B cell (primary cell): ENCODE measurements at places on chromosomes 5 and 9. TPM values are rescaled to one million over a fixed set of nuclear protein-coding genes. Genes with fewer than 3 reads are reported as not detected.

Gene SLC36A2
- not detected in 2 replicates for total RNA-seq

Gene FGF1
- not detected in 2 replicates for total RNA-seq

DNA sequence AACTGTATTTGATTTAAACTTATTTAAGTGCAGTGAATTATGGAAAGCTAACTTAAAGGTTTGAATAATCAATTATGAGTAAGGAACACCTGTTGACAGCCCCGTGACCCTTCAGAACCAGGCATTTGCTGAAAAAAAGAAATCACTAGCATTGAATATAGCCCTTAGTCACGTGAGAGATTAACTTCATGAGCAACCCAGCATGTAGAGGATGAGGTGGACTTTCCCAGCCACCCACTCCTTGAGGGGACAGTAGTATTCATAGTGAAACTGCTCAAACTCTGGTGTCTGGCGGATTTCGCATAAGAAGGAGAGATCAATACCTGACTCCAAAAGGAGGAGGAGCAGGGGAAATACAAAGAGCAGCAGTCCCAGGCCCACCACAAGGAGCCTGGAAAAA is 184.8 kb upstream of the RASEF start:
- H3K4me1 ChIP-seq = no peaks in the 10 kb centered on the region
- H3K27ac ChIP-seq = no peak overlapping the region
- no peak overlapping the region for H3K4me3 ChIP-seq

DNA sequence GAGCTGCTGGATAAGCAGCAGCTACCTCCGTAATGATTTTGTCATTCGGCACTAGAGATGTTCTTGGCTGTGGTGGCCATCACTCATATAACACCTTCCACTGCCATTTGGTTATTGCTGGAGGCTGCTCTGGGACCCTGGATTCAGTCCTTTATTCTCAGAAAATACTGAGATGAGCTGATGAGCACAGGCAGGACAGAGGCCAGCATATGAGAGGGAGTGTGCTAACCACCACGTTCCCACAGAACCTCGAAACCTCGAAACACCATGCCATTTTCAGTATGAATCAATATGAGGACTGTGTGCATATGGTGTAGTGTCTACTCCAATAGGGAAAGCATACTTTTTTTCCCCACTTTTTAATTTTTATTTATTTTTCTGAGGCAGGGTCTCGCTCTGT is 56.6 kb downstream of the ADAM19 start:
- peaks cover 92% of the 10 kb centered on the region for H3K36me3 ChIP-seq
- H3K27ac ChIP-seq = peak overlapping the region; percentile 70
- H3K4me3 ChIP-seq = no peak overlapping the region
- peaks cover 48% of the 10 kb centered on the region for H3K4me1 ChIP-seq

GRCh38 chr5:133225671-133226152 is 173.9 kb downstream of the HSPA4 start:
- H3K27ac ChIP-seq = no peak overlapping the region
- DNase-seq = no peak
- H3K36me3 ChIP-seq = no peaks in the 10 kb centered on the region
- H3K27me3 ChIP-seq = no peaks in the 10 kb centered on the region
- H3K4me3 ChIP-seq = no peak overlapping the region

DNA sequence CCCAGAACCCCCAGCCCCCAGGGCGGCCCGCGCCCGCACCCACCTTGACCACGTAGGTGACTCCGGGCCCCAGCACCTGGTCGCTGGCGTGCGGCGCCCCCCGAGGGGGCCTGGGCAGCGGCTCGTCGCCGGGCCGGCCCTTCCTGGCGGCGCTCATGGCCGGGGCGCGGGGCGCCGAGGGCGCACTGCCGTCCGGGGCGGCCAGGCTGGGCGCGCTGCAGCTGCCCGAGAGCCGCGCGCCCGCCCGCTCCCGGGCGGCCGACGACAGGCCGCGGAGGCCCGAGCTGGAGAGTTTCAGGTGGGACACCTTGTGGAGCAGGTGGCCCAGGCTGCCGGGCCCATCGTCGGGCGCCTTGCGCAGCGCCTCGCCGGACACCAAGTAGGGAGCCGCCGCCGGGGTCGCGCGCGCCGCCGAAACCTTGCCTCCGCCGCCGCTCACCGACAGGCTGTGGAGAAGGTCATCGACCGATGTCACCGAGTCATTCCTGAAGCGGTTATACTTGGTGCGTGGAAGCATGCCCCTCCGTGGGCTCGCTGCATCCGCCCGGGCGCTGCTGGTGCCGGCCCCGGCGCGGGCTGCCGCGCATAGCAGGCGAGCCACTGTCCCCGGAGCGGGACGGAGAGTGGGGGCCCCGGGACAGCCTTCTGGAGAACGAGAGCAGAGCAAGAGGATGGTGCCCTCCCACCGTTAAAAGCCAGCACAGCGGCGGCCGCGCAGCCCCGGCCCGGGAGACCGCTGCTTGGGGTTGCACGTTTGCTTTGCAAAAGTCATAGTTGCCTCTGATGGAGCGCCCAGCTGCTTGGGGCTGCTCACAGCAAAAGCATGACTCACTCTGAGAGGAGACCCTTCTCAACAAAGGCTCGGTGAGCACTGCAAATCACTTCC is at the start of gene SHC3:
TSS of gene SHC3 (minus strand) at position 875 of the 886 bp plus-strand sequence. CDS start at position 517, 358 bp downstream.
- H3K4me3 ChIP-seq = peak within 1 kb of the TSS; percentile 28
- peaks cover 27% of the 10 kb centered on the region for H3K4me1 ChIP-seq
- no peaks in the 10 kb centered on the region for H3K36me3 ChIP-seq
- peaks cover 46% of the 10 kb centered on the region for H3K27me3 ChIP-seq
- DNase-seq = peak; percentile 13

DNA sequence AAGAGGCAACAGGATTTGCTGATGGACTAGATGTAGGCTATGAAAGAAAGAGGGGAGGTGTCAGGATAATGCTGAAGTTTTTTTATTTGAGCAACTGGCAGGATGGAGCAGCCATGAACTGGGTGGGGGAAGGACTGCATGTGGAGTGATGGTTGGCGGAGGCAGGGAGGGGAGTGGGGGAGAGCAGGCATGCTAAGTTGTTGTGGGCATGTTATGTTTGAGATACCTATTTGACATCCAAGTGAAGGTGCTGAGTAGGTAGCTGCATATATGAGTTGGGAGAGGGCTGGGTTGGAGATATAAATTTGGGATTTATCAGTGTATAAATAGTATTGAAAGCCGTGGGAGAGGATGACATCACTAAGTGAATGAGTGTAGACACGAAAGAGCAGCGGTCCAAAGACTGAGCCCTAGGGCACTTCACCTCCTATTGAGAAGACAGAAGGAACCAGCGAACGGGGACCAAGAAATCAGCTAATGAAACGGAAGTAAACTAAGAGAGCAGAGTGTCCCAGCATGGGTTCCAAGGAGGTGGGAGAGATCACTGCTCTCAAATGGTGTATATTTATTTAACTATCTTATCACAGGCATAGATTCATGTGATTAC is 7.4 kb downstream of the BSPRY start:
- no peaks in the 10 kb centered on the region for H3K27me3 ChIP-seq

GRCh38 chr5:15522187-15522520 is 22.2 kb downstream of the FBXL7 start:
- H3K4me3 ChIP-seq = no peak overlapping the region
- no peaks in the 10 kb centered on the region for H3K36me3 ChIP-seq
- H3K27ac ChIP-seq = no peak overlapping the region
- H3K27me3 ChIP-seq = no peaks in the 10 kb centered on the region
- no peaks in the 10 kb centered on the region for H3K4me1 ChIP-seq

DNA sequence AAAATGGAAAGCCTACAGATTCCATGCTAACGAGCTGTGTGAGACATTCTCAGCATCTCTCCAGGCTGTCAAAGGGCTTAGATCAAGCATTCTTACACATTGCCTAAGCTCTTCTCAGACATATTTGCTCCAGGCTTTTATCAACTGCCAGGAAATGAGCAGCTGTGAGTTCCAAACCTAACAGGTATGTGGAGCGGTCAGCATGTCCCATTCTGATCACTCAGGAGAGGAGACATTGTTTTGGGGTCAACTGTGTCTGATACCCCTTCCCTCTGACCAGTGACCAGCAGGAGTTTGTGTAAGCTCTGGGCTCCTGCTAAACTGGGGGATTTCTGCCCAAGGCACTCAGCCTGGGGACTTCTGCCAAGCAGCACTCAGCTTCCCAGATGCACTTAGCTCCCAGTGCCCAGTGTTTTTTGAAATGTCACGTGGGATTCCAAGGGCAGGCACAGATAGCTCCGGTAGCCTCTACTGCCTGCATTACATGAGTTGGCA is 229.1 kb downstream of the SEC61B start:
- no peak overlapping the region for H3K27ac ChIP-seq
- no peak for DNase-seq
- H3K27me3 ChIP-seq = no peaks in the 10 kb centered on the region
- no peak overlapping the region for H3K4me3 ChIP-seq
- H3K4me1 ChIP-seq = no peaks in the 10 kb centered on the region

- no peaks in the 10 kb centered on the region for H3K36me3 ChIP-seq
- no peak overlapping the region for H3K27ac ChIP-seq
- no peak overlapping the region for H3K4me3 ChIP-seq
These were observed 91.2 kb downstream of the MTRR start for GRCh38 chr5:7960142-7960541.

DNA sequence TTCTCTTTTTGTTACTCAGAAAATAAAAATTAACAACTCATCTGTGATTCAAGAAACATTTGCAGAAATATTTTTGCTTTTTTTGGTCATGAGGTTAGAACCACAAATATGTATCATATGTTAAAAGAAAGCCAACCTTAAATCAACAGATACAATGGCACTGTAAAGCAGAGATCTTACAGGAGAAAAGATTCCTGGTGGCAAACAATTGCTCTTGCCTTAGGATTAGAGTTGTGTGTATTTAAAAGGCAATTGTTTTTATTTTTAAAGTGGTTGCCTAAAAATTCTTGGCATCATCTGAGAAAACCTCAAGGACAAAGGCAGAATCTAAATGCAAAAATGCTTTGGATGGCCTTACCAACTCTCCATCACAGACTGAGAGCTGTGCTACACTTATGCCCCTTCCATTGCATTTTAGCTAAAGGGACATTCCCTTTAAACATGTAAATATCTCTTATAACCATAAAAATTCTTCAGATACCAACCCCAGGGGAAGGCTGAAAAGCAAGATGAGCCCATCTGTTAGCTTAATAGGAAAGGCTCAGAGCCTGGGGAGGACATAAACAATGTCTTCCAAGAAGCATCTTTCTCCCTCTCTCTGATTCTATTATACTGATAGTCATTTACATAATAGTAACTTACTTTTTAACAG is 100.4 kb downstream of the FAM114A2 start:
- H3K4me1 ChIP-seq = no peaks in the 10 kb centered on the region
- no peak overlapping the region for H3K27ac ChIP-seq
- DNase-seq = no peak
- no peaks in the 10 kb centered on the region for H3K27me3 ChIP-seq
- H3K36me3 ChIP-seq = no peaks in the 10 kb centered on the region
